HT-29 (cell line): ENCODE measurements at places on chromosomes 7 and 10. TPM values are rescaled to one million over a fixed set of nuclear protein-coding genes. Genes with fewer than 3 reads are reported as not detected.

The PLAC9 gene
- not detected in 2 replicates for total RNA-seq

DNA sequence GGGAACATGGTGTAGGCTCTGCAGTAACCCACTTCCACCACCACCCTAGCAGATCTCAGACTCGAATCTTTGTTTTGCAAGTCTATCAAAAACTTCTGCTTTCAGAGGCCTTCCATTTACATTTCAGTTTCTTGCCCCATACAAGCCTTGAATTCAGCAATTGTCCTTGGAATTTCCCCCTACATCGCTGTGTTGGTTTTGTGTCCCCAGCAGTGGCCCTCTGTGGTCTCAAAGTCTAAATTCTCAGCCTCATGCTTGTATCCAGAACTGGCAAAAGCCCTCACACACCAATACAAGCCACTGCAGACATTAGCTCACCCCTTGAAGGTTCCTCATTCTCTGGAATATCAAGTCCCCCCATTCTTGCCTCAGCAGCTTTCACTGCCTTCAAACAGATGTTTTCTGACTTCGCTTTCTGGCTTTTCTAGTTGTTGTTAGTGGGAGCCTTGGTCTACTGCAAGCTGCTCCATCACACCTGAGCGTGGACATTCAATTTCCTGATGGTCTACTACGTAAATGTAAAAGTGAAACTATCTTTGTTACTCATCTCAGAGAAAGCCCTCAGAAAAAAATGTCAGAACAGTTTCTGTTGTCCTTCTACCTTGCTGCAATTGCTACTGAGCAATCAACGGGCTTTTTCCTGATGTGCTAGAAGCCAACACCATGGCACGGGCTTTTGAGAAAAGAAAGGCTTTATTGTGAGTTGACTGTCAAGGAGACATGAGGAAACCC, 1.8 kb upstream of the NUB1 start:
- DNase-seq, result no peak

The MLLT10 gene
- 31.7 and 47.6 TPM in 2 replicates for total RNA-seq

DNA sequence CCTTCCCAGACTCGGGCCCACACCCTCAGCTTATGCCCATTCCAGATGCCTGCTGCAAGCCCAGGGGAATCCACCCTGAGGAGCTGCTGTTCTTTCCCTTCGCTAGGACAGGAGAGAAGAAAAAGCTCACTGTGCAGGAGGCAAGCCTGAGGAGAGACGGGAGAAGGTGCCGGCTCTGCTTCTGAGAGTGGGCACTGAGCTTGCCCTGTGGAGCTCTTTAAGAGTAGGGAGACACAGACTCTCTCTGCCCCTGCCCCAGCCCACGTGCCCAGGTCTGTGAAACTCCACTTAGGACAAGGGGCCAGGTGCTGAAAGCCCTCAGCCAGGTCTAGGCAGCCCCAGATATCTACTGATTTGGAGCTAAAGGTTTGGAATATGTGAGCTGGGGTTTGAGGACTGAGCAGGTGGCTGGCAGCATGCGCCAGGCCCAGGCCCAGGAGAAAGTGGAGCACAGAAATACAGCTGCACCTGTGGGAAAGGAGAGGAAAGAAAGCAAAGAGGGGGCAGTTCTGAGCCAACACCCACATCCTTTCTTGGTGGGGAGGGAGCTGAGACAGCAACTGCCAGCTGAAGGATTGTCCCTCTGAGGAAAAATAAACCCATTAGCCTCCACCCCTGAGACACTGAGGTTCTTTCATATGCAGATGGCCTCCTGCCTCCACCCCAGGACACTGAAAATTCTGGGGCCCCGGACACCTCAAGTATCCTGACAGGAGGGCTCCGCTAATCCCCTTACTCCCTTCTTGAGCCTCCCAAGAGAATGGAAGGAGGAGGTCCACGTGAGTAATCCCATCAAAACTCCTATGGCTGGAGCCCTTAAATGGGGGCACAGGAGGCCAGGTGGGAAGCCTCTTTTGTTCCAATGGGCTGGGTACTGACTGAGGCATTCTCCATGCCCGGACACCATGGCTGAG, 7.3 kb downstream of the POLL start:
- DNase-seq, result no peak

DNA sequence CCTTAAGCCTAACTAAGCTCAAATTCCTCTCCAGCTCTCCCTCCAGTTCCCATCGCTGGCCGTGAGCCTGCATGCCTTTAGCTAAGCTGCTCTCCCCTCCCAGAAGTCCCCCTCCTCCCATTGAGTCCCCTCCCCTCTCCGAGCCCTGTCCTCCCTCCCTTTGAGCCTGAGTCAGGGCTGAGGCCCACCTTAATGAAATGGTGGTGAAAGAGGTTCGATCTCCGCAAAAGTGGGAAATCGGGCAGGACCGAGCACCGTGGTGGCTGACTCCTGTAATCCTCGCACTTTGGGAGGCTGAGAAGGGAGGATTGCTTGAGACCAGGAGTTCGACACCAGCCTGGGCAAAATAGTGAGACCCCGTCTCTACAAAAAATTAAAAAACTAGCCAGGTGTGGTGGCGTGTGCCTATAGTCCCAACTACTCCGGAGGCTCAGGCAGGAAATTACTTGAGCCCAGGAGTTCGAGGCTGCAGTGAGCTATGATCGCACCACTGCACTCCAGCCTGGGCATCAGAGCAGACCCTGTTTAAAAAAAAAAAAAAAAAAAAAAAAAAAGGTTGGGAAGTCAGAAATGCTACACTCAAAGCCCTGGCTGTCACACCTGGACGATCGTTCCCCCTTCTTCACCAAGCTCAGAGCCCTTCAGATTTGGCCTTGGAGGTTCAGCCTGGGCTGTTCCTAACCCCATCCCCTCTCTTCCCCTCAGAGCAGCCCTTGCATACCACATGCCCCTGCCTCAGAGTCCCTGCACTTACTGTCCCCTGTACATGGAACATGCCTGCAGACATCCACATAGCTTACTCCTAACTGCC, 995 bp upstream of the CLDN3 start:
- no peak for DNase-seq

- peak; percentile 66 for DNase-seq
Observed at GRCh38 chr7:84412161-84412969, 217.8 kb upstream of the SEMA3A start.

DNA sequence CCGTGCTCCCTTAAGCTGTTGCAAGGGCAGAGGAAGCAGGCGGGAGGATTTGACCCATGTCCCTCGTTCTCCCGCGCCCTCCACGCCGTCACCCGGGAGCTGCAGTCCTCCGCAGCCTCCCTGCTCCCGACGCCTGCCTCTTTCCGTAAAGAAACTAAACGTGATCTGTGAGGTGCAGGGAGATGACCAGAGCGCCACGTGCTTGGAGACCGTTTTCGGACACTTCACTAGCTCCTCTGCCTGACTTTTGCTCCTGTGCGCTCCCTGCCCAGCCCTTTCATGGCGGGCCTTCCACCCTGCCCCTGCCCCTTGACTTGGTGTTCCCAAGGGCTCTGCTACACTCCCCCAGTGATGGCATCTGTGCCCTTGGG, 171.2 kb downstream of the LSM5 start:
- DNase-seq, result no peak

The ACTL6B gene
- 0.13 TPM in 1 of 2 replicates, not detected in the other for total RNA-seq

- DNase-seq, result no peak
Observed at GRCh38 chr10:86655173-86655540, 810 bp downstream of the OPN4 start.

The TMEM229A gene
- total RNA-seq, result not detected in 2 replicates

DNA sequence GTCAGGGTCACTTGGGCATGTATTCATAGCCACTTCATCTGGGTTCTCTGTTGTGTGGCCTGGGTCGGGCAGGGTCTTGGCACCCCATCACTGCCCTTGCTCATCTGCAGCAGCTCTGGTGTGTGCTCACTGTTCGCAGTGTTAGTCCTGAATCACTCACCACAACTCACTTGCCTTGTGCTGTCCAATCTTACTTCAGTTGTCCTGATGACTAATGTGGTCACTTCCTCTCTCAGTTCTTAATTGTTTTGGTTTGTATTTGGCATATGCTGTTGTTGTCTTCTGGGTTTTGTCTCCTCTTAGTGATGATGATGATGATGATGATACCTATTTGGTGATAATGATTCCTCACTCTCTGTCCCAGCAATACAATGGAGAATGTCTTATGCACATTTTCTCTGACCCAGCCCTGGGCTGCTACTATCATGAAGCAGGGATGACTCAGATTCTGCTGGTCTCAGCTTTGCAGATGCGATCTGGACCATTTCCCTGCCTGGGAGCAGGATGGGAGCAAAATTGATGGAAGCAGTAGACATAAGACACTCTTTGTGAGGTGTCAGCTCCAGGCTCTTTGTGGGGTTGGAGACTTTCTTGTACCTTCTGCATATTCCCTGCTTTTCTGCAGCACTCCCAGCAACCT, 17.0 kb downstream of the ADRA2A start:
- no peak for DNase-seq

DNA sequence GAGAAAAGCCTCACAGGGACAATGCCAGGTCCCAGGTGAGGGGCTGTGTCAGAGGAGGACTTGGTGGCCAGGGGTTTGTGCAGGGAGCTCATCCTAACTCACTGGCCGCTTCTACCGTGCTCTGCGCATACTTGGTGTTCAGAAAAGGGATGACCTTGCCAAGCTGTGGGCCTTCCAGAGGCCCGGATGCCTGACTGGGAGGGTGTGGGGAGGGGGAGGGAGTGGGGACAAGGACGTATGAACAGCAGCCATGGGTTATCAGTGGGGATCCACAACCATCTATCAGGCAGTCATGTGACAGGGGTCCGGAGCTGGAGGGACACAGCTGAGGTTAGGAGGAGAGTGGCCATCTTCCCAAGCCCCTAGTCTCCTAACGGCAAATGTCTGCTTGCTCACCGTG, 6.2 kb downstream of the SFXN4 start:
- no peak for DNase-seq

DNA sequence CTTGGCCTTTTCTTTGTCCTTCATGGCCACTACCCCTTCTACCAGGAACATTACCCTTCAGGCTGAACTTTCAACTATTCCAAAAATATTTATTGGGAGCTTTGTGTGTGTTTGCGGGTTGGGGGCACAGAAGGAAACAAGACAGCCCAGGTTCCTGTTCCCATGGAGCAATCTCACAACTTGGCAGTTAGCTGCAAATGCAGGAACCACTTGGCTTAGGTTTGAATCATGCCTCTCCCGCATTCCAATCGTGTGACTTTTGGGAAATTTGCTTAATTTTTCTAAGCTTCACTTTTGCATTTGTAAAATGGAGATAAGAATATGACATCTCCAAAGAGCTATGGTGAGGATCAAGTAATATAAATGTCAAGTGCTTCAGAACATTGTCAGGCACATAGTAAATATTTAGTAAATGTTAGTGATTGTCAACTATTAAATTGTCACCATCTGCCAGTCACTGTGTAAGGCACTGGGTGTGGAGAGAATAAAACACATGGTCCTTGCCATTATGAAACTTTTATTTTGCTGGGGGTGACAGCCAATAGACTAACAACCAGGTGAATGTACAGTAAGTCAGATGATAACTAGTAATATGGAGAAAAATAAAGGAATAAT, 277.1 kb downstream of the SNX13 start:
- DNase-seq, result no peak

The DTX2 gene
- total RNA-seq, result 21.2 and 35.9 TPM in 2 replicates

GRCh38 chr10:132724446-132724845, 61.5 kb downstream of the NKX6-2 start:
- no peak for DNase-seq

The HECW1 gene
- total RNA-seq, result not detected in 2 replicates

- DNase-seq, result no peak
Observed at GRCh38 chr10:117318909-117319308, 56.3 kb downstream of the PDZD8 start.

GRCh38 chr7:55133630-55134358, 115.0 kb downstream of the EGFR start:
- peak; percentile 45 for DNase-seq

The NPVF gene
- total RNA-seq, result not detected in 2 replicates

The CCNJ gene
- total RNA-seq, result 2.6 and 2.9 TPM in 2 replicates

- DNase-seq, result no peak
Observed at GRCh38 chr10:109934958-109935793, 11.9 kb upstream of the XPNPEP1 start.

The TDRD1 gene
- total RNA-seq, result not detected in 2 replicates

DNA sequence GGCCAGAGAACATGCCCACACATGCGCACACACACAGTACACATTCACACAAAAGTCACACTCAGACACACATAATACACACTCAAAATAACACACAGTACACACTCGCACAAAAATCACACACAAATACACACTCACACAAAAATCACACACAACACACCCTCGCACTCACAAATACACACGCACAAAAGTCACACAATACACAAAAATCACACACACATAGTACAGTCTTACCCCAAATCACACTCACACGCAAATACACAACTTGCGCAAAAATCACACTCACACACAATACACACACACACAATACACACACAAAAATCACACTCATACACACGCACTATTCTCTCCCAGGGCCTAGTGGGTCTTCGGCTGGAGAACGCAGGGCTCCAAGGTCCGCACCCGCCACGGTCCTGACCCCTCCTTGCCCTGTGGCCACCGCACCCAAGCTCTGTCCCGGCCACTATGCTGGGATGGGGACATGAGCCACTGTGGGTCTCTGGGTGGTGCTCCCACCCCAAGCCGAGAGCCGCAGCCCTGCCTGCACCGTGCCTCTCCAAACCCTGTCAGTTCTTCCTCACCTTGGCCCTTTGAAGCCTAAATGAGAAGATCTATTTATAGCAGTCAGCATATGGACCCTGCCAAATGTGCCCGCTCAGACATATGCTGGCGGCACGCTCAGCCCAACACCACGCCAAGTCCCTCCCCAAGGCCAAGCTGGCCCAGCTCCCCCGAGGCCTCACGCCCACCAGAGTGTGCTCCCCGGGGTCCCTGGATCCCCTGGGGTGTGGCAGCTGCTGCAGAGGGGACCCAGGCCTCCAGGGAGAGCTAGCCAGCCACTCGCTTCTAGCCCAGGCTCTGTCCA, 55.9 kb downstream of the ELFN1 start:
- DNase-seq, result no peak

GRCh38 chr7:155187061-155187785, 110.5 kb upstream of the INSIG1 start:
- DNase-seq, result no peak

The OPN4 gene
- total RNA-seq, result not detected in 2 replicates

The ADAM22 gene
- 10.4 and 12.3 TPM in 2 replicates for total RNA-seq

DNA sequence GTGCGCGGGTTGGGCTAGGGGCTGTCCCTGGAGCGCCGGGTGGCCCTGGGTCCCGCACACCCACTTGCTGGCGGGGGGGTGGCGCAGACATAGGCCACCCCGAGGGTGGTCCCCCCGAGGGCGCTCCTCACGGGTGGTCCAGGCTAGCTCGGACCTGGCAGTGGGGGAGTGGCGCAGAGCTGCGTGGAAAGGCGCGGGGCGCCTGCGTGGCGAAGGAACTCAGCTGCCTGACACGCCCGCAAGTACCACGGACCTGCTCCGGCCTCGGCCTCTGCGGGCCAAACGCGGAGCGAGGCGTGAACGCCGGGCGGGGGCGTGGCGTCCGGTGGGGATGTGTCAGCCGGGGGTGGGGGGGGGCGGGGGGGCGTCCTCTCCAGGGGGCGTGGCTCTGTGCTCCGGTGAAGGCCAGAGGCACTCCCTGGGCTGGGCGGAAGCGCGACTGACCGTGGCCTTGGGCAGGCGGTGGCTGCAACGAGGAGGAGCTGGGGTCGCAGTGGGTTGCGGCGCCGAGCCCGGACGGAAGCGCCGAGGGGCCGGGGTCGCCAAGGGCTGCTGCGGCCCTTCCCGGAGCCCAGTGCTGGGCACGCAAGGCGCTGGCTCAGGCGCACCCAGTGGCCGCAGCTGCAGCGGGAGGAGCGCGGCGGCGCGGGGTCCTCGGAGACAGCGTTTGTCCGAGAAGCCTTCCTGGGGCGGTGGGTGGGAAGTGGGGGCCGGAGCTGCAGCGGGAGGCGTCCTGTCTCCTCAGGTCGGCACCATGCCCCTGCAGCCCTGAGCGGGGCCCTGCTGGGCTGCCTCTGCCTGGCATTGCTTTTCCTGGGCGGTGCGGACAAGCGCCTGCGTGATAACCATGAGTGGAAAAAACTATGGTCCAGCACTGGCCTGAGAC, 58.9 kb upstream of the NUPR2 start:
- no peak for DNase-seq

- peak; percentile 81 for DNase-seq
Observed at GRCh38 chr10:31929261-31930022, 811 bp upstream of the ARHGAP12 start.
